ENCODE measurements at places on chromosomes 13 and 19.

DNA sequence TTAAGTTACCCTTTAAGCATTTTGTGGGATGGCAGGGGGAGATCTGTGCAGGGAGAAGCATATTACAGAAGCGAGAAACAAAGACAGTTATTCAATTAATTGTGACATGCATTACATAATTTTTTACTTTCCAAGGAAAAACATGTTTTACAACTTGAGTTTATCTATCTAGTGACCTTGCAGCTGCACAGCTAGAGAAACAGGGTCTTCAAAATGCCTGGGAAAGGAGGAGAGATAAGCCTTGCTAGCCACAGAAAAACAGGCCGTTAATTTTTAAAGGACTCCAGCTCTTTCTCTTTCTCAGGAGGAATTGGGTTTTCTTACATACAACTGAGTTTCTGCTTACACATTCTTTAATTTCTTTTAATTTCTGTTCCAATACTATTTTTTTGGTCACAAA, 14.8 kb upstream of the ZNF431 start:
- no peak for DNase-seq

DNA sequence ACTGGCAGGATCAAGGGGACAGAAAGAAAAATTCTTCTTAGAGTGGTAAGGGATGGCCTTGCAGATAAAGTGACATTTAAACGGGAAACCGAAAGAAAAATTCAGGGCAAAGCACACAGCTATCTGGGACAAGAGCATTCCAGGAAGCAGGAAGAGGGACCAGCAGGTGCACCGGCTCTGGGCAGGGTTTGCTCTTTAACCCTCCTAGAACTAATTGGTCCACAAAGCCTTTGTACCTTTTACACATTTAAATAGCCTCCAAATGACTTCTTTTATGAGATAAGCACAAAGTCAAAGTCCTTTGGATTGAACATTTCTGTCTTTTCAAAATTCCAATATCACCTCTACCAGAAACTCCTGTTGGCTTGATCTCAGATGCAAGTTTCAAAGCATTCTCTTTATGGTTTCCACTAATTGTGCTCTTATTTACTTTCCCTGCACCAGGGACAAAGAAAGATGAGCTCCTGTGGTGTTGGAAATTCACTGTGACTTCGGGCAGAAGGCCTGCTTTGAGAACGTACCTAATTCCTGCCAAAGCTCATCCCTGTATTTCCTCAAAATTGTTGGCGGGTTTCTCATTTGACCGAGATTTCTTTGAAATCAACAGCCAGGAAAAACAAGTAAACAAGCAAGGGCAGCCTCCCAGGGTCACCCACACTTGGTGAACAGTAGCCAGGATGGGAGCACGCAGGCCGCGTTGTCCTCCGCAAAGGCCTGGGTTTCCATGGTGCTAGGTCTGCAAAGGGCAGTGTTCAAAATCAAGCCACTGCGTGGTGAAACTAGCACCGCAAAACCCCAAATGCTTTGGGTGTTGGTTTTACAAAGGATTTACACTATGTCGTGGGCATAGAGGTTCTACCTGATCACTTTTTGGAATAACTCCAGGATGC, 98.6 kb downstream of the IRS2 start:
- no peak for DNase-seq

GRCh38 chr19:55424518-55424917, 16.9 kb upstream of the UBE2S start:
- DNase-seq, result no peak

DNA sequence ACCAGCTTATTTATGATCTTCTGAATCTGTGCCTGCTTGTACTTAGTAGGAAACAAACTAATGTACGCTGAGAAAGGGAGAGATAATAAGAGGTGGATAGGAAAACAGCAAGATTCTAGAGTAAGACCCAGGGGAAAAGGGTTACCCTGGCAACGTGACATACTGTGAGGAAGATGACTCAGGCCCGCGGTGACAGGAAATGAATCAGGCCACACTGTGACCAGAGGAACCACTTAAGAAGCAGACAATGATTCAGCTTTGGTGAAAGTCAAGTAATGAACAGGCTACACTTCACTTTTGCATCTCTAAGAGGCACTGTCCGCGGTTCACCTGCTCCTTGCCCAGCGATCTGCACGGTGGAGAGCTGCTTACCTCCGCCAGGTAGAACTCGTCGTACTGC, 158.2 kb downstream of the NALCN start:
- peak; percentile 54 for DNase-seq

DNA sequence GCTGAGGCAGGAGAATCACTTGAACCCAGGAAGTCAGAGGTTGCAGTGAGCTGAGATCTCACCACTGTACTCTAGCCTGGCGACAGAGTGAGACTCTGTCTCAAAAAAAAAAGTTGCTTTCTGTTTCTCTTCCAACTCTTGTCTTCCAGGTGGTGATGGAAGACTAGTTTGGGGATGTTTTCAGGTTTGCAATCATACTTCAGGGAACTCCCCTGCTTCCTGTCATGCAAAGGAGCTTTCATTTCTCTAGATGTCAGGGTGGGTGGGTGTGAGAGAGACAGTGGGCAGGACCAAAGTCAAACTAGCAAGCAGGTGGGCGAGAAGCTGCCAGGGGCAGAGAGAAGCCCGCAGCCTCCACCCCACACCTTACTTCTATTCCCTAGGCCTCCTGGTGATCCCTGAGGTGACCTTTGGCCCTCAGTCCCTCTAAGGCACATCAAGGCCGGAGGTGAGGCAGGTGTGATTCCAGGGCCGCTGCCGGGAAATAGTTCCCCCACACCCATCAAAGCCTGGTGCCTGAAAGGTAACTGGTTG, 25.7 kb downstream of the CCNE1 start:
- peak; percentile 64 for DNase-seq

DNA sequence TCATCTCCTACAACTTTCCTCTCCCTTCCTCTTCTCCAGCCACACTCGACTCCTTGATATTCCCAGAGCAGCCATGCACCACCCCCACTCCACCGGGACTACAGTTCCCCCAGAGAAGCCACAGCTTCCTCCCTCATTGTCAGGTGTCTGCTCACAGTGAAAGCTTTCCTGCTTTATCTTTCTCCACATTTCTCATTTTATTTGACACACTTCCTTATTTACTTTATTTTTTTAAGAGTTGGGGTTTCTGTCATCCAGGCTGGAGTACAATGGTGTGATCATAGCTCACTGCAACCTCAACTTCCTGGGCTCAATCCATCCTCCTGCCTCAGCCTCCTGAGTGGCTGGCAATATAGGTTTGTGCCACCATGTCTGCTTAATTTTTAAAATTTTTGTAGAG, 464.6 kb downstream of the MYO16 start:
- no peak for DNase-seq

GRCh38 chr13:107838588-107839161, 376.7 kb downstream of the LIG4 start:
- DNase-seq, result no peak

DNA sequence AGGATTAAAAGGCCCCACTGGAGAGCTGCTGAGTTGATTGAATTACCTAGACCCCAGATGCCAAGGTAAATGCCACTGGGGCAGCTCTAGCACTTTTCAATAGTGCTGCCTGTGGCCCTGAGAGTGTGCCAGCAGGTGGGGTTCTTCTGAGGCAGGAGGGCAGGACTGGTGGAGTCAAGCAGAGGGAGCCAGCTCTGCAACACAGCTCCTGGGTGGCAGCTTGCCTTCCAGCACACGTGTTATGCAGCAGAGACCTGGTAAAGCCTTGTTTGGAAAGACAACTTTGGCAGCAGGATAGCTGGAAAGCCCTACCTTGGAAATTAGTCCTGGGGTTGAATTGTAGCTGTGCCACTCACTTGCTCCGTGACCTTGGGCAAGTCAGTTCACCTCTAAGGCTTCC, 306.6 kb downstream of the ATP8A2 start:
- DNase-seq, result no peak

Measured in activated naive CD4-positive, alpha-beta T cell treated with Interleukin-2 at 50 U/mL for 16 hours (primary cell).